ENCODE measurements at places on chromosomes 4 and X.

DNA sequence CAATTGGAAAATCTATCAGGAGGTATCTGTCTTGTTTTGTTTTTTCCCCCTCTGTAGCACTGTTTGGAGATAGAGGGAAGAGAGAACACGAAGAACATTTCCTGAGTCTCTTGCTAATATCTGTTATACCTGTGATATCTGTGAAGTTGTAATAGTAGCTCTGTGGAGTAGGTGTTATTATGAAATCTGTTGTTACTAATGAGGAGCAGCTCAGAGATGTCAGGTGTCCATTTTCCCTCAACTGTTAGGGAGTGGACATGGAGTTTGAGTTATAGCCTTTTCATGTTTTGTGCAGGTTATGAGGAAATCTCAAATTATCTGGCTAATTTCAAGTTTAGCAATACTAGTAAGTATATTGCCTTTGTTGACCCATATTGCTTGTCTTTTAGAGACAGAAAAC, 52.4 kb downstream of the SEC24B start:
- no peak for DNase-seq

- DNase-seq = peak; percentile 10
These were observed 29.3 kb downstream of the ZNF827 start for GRCh38 chr4:145909281-145909715.

GRCh38 chr4:68520985-68521384, 55.1 kb downstream of the UGT2B17 start:
- no peak for DNase-seq

DNA sequence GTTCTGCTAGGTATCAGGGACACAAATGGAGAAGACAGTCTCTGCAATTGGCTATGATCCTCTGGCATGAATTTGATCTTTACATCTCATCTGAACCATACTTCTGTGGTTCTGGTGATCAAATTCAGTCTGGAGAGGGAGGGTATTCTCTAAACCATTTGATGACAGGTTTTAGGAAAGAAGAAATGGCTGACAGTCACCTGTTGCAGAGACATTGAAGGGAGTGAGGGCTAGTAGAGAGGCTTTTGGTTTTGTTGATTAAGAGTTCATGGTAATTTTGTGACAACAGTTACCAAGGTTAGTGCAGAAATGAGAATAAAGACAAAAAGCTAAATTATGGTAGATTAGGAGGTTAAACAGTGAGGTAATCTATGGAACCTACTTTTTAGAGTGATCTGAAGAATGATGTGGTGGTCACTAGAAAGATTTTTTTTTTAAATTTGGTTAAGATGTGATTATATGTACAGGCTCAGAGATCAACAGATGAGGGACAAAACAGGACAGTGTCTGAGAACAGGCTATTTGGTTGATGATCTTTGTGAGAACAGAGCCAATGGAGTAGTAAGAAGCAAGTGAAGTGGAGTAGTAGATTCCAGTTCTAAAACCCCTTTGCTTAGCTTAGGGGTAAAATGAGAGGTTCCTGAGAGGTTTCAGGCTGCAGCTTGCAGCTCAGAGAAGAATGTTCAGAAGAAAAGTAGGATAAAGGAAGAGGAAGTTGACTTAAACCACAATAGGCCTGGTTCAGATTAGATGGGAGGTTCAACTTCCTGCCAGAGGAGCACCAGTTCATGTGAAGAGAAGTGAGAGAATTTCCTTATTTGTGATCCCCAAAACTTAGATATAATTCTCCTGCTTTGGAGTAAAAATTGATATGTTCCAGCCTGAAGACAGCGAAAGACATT, 34.7 kb downstream of the VSIG4 start:
- DNase-seq = no peak

GRCh38 chrX:22404297-22404696, 131.6 kb downstream of the CBLL2 start:
- DNase-seq = no peak

DNA sequence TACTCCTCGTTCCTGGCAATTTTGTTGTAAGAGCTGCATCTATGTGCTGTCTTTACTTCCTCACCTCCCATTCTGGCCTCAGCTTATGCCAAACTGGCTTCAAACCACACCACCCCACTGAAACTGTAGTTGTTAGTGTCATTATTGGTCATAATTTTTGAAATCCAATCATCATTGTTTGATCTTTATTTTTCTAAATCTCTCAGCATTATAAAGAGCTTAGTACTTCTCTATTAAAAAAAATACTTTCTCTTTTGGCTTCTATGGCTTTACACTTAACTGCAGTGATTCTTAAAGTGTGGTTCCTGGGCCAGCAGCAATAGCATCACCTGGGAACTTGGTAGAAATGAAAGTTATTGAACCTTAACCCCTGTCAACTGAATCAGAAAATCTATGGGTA, 83.5 kb upstream of the GRPR start:
- no peak for DNase-seq

GRCh38 chr4:141692081-141692480, 55.7 kb downstream of the IL15 start:
- no peak for DNase-seq

- DNase-seq = no peak
These were observed 42.6 kb downstream of the KDR start for GRCh38 chr4:55082756-55083155.

- no peak for DNase-seq
These were observed 1137.6 kb upstream of the IGFBP7 start for GRCh38 chr4:58247792-58248191.

DNA sequence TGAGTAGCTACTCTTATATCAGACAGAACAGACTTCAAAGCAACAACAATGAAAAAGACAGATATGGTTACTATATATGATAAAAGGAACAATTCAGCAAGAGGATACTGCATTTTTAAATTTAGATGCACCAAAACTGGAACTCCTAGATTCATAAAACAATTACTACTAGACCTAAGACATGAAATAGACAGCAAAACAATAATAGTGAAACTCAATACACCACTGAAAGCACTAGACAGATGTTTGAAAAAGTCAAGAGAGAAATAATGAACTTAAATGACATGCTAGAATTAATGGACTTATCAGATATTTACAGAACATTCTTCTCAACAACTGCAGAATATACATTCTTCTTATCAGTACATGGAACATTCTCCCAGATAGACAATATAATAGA, 99.5 kb upstream of the ITM2A start:
- DNase-seq = no peak

GRCh38 chrX:109839694-109840567, 106.9 kb upstream of the ACSL4 start:
- DNase-seq = no peak

- DNase-seq = peak; percentile 70
These were observed 856.6 kb downstream of the CENPC start for GRCh38 chr4:66688674-66689073.

- DNase-seq = peak; percentile 82
These were observed 567.7 kb downstream of the MAGEB5 start for GRCh38 chrX:26783512-26784225.

GRCh38 chr4:27082776-27083175, 222.1 kb downstream of the STIM2 start:
- DNase-seq = no peak

DNA sequence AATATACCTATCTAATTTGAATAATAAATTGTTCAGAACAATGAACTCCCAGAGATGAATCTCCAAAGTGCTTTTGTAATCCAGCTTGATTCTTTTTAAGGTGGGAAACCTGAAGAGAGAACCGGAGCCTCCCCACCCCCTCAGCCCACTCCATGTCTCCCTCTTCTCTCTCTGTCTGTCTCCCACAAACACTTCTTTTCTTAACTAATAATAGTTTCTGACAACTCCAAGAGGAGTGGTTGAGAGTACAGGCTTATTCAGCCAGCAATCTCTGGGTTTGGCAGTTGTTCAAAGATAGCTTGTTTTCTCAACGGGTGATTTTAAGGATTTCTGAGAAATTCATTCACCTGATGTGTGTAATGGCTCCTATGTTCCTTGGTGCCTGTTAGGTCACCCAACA, 23.4 kb downstream of the PPP4R3C start:
- DNase-seq = no peak

DNA sequence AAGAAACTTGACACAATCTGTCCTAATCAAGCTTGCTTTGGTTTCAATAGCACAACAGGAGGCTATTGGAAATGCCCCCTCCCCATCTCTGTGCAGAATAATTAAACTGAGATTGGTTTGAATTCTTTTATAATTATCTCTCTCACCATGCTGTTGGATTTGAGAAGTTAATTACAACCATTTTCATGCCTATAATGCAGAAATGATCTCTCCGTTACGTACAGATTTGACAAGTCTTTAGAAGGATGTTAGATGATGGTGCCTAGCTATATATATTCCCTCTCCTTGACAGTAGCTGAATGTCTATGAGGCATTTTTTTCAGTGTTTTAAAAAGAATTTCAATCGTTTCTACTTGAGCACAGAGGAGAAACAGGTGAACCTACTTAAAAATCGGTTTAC, 488.4 kb upstream of the TECRL start:
- no peak for DNase-seq

DNA sequence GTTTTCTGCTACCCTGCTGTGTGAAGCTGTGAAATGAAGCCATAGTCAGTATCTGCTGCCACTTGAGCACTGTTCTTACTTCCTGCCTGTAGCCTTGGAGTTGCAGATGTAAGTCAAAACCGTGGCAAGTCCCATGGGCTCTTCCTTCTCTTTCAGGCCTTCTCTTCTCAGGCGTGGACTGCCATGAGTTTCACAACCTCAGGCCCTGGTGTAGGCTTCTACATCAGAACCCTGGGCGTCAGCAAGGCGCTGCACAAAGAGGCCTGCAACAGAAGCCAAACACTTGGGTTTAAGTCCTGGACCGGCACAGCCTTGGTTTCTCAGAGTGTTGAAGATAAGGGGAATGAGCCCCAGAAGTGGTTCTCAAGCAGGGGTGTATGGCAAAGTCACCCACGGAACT, 2.5 kb downstream of the ZNF518B start:
- DNase-seq = no peak

DNA sequence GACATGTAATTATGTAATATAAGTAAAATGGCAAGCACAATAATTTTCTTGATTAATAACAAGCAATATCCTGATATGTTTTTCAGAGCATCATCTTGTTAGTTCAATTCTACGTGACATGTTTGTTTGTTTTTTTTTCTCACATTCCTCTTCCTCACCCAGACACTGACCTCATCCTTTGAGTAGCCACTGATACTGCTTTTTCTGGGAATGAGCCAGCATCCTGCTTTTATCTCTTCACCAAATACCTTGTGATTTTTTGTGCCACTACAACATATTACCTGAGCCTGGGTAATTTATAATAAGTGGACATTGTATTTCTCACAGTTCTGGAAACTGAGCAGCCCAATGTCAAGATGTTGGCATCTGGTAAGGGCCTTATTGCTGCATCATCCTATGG, 484.0 kb downstream of the NAF1 start:
- DNase-seq = no peak

GRCh38 chrX:13764281-13764680, 29.7 kb downstream of the OFD1 start:
- DNase-seq = no peak

- DNase-seq = no peak
These were observed at the start of gene GABRA4 for GRCh38 chr4:46993075-46994006. Gene GABRA4, minus strand, starts transcription at chr4:46993581. Its CDS starts 157 bp downstream, at chr4:46993424.

GRCh38 chrX:29542152-29542551, 673.2 kb upstream of the MAGEB2 start:
- no peak for DNase-seq

GRCh38 chrX:128106630-128107029, 54.4 kb upstream of the ACTRT1 start:
- peak; percentile 10 for DNase-seq

DNA sequence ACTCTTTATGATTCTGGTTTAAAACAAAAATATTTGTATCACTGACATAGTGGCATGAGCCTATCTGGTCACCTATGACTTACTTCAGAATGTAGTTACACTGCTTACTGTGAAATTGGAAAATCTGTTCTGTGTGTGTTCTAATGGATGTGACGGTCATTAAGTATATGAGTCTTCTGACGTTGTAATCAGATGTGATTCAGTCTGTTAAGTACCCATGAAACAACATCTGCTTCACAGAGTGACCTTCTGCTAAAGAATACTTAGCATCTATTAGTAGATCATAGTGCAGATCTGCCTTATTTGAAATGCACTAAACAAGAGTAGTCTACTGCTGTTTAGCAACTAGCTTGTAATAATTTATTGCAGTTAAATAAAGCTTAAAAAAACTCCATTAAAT, 317.1 kb downstream of the DCTD start:
- peak; percentile 21 for DNase-seq
